ENCODE measurements at places on chromosomes 3 and 15. TPM values are rescaled to one million over a fixed set of nuclear protein-coding genes. Genes with fewer than 3 reads are reported as not detected.

The SYNPR gene
- 56.2 TPM for polyA plus RNA-seq

The THRB gene
- 4.0 TPM for polyA plus RNA-seq

The C3orf80 gene
- polyA plus RNA-seq = 3.6 TPM

The DUOXA2 gene
- polyA plus RNA-seq = not detected

The SV2B gene
- 14.7 TPM for polyA plus RNA-seq

The ROPN1 gene
- 0.42 TPM for polyA plus RNA-seq

The ST8SIA2 gene
- 23.9 TPM for polyA plus RNA-seq

The CNOT10 gene
- polyA plus RNA-seq = 26.9 TPM

The SPINT1 gene
- polyA plus RNA-seq = 4.3 TPM

The CRABP1 gene
- 539 TPM for polyA plus RNA-seq

The SLC24A5 gene
- 1.9 TPM for polyA plus RNA-seq

The TMEM212 gene
- polyA plus RNA-seq = 0.57 TPM

The PAQR5 gene
- 2.9 TPM for polyA plus RNA-seq

The IQGAP1 gene
- polyA plus RNA-seq = 33.8 TPM

The RLBP1 gene
- polyA plus RNA-seq = 4.5 TPM

The LRRC31 gene
- 0.69 TPM for polyA plus RNA-seq

The KCNMB2 gene
- 15.3 TPM for polyA plus RNA-seq

The ITGA11 gene
- polyA plus RNA-seq = 5.7 TPM

The ABI3BP gene
- 35.2 TPM for polyA plus RNA-seq

The KBTBD13 gene
- polyA plus RNA-seq = not detected

The ZNF80 gene
- 0.11 TPM for polyA plus RNA-seq

The KNG1 gene
- polyA plus RNA-seq = 0.63 TPM

The TMCO5A gene
- polyA plus RNA-seq = not detected

The QTRT2 gene
- polyA plus RNA-seq = 15.2 TPM

The ADAMTSL3 gene
- polyA plus RNA-seq = 4.3 TPM

The PODXL2 gene
- polyA plus RNA-seq = 221 TPM

The CHRNB4 gene
- polyA plus RNA-seq = 2.9 TPM

The PLCB2 gene
- 21.8 TPM for polyA plus RNA-seq

The LAMB2 gene
- polyA plus RNA-seq = 221 TPM

The MYH15 gene
- 0.35 TPM for polyA plus RNA-seq

The GAP43 gene
- polyA plus RNA-seq = 568 TPM

The SLC12A8 gene
- polyA plus RNA-seq = 4.9 TPM

The DMXL2 gene
- 114 TPM for polyA plus RNA-seq

The CSTA gene
- not detected for polyA plus RNA-seq

Data from spinal cord (tissue), 10 donors.